ENCODE measurements at places on chromosomes 6 and 20.
A peak's percentile ranks its signal among the peaks of the same experiment; 100 is the strongest.

DNA sequence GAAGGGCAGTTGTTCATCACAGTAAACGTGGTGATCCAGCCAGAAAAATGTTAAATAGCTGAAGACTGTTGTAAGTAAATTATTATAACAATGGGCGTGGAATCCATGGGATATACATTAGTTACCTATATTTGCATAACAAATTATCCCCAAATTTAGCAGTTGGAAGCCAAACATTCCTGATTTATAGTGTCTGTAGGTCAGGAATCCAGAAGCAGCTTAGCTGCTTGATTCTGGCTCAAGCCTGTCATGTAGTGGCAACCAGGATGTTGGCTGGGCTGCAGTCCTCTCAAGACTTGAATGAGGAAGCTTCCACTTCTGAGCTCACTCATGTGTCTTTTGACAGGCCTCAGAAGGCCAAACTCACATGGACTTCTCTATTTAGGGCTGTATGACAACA, 6.9 kb upstream of the ADGRB3 start:
- no peak for DNase-seq

- no peak for DNase-seq
Observed at GRCh38 chr6:34705241-34705640, 8.7 kb upstream of the ILRUN start.

DNA sequence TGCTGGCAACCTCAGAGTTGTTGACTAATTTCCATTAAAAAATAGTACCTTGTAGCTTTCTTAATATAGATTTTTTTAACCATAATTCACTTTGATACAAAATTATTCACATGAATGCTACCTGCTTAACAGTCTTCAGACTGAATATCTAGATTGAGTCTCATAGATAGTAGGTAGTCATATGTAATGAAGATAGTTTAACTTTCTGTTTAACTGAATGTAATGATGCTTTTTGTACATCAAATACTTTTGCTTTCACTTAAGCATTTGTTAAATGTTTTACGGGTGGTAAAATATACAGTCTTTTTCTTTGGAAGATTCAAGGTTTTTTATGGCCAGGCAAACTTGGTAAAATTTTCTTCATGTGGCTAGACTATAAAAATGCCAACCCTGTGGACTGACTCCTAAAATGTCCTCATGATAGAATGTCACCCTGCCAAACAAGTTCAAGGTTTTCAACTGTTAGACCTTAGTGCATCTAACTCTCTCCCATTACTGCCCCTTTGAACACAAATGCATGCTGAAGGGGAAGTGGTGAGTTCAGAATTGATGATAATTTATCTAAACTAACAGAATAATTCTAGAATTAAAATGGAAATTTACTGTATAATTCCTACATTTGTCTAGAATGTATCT, 16.4 kb downstream of the TBPL1 start:
- no peak for DNase-seq

GRCh38 chr6:158906926-158907325, 87.8 kb upstream of the EZR start:
- DNase-seq, result no peak

DNA sequence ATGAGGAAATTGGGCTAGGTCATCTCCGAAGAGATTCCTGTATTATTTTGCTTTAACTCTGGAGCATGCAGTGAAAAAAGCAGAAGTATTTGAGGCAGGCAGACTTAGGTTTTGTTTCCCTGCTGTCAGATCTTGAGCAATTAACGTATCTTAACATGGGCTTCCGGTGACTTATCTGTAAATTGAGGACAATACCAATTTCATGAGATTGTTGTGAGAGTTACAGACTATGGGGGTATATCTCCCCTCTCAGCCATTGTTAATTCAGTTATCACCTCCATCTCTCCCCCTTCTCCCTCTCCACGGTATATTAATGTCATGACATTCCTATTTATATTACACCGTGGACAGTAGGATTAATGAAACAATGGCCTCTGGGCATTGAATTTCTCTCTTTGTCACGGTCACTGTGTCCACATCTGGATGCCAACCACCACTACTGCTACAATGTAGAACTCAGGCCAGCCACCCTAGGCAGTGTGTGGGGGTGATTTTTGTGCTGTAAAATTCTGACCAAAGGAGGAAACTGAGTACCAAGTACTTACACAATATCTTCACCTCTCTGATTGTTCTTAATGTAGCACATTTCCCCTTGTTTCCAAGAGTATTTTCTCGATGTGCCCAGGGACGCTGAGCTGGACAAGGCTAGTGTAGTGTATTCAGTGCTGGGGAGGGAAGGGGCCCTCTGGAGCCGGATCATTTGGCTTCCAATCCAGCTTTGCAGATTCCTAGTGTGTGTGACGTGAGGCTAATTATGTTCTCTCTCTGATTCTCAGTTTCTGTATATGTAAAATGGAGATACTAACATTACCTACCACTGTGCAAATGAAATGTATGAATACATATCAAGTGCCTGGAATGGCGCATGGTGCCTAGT, 77.2 kb downstream of the GCNT2 start:
- DNase-seq, result no peak

DNA sequence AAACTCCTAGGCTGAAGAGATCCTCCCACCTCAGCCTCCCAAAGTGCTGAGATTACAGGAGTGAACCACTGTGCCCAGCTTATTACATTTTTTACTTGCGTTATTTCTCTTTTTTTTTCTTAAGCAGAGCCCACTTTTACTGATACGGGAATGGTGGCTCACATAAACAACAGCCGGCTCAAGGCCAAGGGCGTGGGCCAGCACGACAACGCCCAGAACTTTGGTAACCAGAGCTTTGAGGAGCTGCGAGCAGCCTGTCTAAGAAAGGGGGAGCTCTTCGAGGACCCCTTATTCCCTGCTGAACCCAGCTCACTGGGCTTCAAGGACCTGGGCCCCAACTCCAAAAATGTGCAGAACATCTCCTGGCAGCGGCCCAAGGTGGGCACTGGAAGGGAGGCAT, 10.5 kb downstream of the CAPN11 start:
- DNase-seq, result no peak

DNA sequence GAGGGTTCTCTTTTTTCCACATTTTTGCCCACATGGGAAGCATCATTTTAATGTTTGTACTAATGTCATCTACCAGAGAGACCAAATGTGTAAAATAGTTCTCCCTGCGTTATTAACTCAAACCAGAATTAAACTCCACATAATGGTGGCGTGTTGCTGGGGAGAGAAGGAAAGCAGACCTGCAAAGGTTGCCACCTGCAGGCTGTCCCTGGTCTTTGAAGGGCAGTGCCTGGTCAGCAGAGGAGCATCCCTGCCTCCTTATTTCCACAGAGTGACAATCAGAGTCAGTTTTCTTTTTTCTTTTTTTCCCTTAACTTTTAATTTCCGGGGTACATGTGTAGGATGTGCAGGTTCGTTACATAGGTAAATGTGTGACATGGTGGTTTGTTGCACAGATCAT, 214.5 kb downstream of the TBX18 start:
- DNase-seq, result no peak

GRCh38 chr6:118558464-118559217, 10.5 kb downstream of the PLN start:
- DNase-seq, result peak; percentile 65

DNA sequence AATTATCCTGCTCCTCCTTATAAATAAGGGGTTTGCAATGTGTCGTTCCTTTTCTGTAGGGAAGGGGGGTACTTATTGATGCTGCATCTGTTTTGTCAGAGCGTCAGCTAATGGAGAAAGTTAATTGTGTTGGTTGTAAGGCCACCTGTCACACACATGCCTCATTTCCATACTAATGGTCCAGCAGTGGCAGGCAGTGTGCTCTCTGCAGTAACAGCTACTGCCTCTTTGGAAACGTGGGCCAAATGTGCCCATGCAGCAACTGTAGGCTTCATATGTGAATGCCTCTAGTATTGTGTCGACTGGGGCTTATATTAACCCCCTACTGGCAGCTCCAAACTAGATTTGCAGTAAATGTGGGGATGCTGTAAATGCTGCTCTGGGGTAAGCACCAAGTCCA, 56.3 kb upstream of the OLIG3 start:
- no peak for DNase-seq

DNA sequence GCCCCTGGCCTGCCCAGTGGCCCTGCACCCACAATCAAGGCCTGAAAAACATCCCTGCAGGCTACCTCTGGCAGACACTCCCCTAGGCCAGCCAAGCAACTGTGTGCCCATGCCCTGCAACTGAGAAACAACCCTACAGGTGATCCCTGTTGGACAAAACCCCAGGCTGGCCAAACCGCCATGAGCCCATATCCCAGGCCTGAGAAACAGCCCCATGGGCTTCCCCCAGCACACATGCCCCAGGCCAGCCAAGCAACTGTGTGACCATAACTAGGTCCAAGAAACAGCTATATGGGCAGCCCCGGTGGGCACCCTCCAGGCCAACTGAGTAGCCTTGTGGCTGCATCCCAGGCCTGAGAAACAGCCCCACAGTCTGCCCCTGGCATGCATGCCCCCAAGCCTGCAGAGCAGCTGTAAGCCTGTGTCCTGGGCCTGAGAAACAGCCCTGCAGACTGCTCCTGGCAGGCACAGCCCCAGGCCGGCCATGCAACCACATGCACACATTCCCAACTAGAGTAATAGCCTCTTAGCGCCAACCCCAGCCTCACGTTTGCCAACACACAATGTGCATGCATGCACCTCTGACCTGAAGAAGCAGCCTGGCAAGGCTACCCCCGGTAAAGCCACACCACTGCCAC, 41.0 kb upstream of the SRSF6 start:
- DNase-seq, result no peak

DNA sequence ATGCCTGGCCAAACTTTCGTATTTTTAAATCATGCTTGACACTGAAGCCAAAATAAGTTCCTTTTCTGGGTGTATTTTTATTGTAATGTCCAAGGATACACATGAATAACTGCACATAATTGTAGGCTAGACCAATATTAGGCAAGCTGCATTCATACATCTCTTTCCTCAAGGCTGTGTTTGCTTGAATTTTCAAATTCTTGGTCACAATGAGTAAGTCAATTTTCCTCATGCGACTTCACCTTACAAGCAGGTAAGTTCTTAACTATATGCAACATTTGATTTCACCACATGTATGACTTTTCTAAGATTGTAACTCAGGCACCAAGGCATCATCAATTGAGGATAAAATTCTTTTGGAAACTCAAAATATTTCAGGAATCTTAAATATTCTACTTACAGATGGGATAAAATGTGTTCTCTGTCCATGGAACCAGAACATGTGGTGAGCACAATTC, 112.4 kb upstream of the ZNF217 start:
- DNase-seq, result no peak

DNA sequence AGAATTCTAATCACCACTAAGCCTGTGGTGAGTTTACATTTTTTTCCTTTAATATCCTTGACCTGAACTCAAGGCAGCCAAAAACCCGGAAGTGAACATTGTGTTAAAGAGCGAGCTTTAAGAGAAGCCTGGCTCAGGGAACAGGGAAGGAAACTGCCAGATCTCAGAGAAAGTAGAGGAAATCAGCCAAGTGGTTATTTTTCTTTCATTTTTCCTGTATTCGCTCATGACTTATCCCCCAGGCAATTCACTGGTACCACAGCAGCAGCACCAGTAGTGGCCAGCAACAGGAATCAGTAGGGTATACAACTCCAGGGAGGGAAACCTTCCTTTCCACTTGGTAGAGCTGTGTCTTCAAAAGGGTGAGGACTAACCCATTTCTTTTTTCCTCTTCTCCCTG, 89.6 kb upstream of the HMGCLL1 start:
- no peak for DNase-seq

DNA sequence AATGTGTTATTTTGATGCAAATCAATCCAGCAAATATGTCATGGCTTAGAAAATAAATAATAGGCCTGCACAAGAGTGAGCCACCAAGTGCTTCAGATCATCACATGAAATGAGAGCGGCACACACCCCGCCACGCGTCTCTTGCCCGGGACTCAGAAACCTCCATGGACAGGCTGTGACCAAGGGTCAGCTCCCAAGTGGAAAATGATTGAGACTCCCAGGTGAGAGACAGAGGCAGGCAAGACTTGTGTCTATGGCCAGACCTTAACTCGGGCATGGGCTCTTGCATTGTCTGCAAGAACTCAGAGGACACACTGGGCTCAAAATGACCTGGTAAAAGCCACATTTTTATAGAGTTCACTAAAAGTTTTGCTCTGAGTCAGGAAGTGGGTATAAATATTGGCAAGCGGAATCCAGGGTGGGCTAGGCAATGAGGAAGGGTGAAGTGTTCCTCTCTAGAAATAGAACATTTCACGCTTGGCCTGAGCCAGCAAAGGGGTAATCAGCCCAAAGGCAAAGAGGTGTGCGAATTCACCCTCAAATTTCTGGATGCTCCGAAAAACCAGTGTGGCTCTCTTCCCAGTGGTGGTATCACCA, 30.7 kb upstream of the RIN2 start:
- DNase-seq, result no peak

DNA sequence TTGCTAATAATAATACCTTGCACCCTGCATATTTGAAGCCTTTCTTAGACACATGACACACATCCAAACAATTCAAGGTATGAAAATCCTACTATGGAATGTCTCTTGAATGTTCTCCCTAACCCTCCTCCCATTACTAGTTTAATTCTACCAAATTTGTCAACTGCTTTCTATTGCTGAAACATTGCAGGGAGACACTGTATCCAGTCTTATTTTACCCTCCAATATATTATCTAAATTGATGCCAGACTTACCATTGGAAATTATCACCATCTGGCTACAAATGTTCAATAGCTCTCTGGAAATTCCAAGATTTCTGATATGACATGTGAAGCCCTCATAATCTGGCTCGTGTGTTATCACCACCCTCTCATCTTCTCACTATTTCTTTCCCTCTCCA, 1027.3 kb upstream of the CITED2 start:
- no peak for DNase-seq

- no peak for DNase-seq
Observed at GRCh38 chr6:151430886-151431285, 21.0 kb downstream of the RMND1 start.

DNA sequence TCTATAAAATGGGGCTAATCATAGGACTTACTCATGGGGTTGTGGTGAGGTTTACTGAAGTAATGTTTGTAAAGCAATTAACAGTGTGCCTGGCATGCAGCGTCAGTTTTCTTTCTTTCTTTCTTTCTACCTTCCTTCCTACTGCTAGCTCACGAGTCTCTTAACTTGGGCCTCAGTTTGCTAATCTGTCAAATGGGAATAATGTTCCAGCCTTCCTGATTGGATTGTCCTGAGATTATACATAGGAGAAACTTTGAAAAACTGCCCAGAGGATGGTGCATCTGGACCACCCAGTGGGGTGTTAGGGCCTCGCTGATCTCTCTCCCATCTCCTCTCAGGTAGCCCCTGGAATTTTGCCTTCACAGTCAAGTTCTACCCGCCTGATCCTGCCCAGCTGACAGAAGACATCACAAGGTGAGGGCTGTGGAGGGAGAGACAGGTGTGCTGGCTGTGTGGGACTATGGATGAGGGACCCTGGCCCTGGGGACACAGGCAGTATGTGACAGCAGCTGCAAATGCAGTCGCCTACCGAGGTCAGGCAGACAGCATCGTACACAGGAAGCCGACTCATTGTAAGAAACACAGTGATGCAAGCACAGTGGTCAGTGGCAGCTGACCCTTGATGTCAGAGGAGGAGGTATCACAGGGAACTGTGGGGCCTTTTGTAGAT, 27.5 kb downstream of the EPB41L1 start:
- no peak for DNase-seq

GRCh38 chr20:2659547-2659946, 4.5 kb downstream of the IDH3B start:
- DNase-seq, result no peak

All from activated CD4-positive, alpha-beta T cell treated with anti-CD3 and anti-CD28 coated beads, Interleukin-10, Interleukin-2, amounts not matched to agents 100 ng/mL and 50 ng/mL, durations not matched to agents 16 hours and 8 hours (primary cell).